ENCODE measurements at places on chromosomes 7 and 10.

DNA sequence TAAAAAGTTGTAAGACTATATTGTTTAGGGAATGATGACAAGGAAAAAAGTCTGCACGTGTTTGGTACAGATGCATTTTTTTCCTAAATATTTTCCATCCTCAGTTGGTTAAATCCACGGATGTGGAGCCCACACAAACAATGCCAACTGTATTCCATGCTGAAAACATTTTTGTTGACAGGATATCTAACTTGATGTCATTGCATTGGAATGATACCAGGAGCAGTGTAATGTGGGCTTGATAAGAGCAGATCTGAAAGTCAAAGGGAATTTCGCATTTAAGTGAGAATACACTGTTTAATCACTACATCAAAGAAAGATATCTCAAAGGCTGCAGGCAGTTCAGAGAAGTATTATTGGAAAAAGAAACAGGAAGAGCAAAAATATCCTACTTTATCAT, 49.5 kb upstream of the TMEM140 start:
- H3K36me3 ChIP-seq: no peaks in the 10 kb centered on the region
- DNase-seq: no peak
- no peak overlapping the region for H3K4me3 ChIP-seq
- H3K27me3 ChIP-seq: no peaks in the 10 kb centered on the region

DNA sequence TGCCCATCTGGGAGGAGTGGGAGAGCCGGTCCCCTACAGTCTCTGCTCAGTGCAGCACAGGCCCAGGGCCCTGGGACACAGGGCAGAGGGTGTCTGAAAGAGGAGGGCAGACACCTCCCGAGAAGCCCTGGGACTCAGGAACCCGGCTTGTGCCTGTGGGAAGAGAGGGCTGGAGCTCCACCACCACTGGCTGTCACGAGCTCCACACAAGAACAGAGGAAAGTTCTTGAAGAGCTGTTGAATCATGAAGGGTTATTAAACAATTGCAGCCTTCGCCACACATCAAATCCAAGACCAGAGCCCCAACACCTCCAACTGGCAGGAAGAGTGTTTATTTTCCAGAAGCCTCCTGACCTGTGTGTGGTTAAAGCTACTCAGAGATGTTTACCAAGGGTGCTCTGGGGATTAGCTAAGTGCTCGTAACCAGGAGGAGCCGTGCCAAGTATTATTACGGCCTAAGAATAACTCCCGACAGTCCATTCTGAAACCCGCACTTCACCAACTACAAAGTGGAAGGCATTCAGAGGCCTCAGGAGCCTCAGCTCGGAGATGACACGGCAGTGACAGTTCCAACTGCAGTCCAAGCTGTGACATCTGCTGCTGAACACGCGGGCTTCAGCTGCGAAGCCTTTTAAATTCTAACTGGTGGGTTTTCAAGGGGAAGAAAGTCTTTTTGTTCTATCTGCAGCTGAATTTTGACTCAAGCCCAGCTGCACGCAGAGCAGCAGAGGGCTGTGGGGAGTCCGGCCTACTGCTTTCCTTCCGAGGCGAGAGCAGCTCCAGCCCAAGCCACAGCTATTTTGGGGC, 75.1 kb downstream of the MAD1L1 start:
- H3K27me3 ChIP-seq: no peaks in the 10 kb centered on the region
- H3K36me3 ChIP-seq: no peaks in the 10 kb centered on the region
- DNase-seq: peak; percentile 50
- H3K4me3 ChIP-seq: no peak overlapping the region
- no peaks in the 10 kb centered on the region for H3K4me1 ChIP-seq

DNA sequence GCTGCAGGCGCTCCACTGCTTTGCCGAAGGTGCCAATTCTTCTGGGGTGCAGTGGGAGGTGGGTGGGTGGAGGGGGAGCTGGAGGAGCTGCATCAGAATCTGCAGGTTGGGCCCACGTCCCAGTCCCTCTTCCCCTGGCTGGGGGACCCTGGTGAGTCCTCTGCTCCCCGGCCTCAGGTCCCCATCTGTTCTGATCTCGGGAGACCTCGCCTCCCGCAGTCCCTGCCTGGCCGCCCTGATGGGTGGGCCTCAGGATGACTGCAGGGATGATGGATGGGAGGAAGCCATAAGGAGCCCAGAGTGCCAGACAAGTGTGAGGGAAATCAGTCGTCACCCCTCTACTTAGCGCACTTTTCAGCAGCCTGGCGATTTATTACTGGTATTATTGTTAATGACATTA, 89.3 kb upstream of the PCBD1 start:
- no peak overlapping the region for H3K27ac ChIP-seq
- no peaks in the 10 kb centered on the region for H3K4me1 ChIP-seq
- no peak for DNase-seq
- no peaks in the 10 kb centered on the region for H3K36me3 ChIP-seq
- H3K27me3 ChIP-seq: no peaks in the 10 kb centered on the region

DNA sequence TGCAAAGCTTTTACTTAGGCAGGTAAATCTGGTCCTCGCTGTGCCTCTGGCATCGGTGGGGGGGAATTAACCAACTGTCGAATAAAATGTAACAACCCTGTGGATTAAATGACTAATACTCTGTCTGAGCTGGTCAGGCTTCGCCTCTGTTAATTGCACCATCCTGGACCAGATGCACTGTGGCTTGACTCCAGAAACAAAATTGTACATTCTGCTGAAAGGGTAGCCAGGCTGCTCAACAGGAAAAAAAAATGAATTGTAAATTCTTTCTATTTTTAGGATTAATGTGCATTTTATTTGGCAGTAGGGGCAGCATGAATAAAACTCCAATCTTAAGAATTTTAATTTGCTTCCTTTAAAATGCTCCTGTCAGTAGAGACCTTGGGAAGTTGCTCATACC, 389.4 kb downstream of the SORCS1 start:
- H3K36me3 ChIP-seq: no peaks in the 10 kb centered on the region
- no peaks in the 10 kb centered on the region for H3K4me1 ChIP-seq
- DNase-seq: no peak
- H3K27ac ChIP-seq: no peak overlapping the region

- H3K27ac ChIP-seq: no peak overlapping the region
- DNase-seq: no peak
- no peaks in the 10 kb centered on the region for H3K27me3 ChIP-seq
- no peaks in the 10 kb centered on the region for H3K36me3 ChIP-seq
- H3K4me1 ChIP-seq: no peaks in the 10 kb centered on the region
Observed at GRCh38 chr10:11511321-11511720, 100.1 kb downstream of the USP6NL start.

GRCh38 chr7:158655931-158656441, 48.6 kb downstream of the NCAPG2 start:
- no peaks in the 10 kb centered on the region for H3K36me3 ChIP-seq
- H3K4me1 ChIP-seq: no peaks in the 10 kb centered on the region
- no peak overlapping the region for H3K27ac ChIP-seq
- H3K4me3 ChIP-seq: no peak overlapping the region
- H3K27me3 ChIP-seq: no peaks in the 10 kb centered on the region

DNA sequence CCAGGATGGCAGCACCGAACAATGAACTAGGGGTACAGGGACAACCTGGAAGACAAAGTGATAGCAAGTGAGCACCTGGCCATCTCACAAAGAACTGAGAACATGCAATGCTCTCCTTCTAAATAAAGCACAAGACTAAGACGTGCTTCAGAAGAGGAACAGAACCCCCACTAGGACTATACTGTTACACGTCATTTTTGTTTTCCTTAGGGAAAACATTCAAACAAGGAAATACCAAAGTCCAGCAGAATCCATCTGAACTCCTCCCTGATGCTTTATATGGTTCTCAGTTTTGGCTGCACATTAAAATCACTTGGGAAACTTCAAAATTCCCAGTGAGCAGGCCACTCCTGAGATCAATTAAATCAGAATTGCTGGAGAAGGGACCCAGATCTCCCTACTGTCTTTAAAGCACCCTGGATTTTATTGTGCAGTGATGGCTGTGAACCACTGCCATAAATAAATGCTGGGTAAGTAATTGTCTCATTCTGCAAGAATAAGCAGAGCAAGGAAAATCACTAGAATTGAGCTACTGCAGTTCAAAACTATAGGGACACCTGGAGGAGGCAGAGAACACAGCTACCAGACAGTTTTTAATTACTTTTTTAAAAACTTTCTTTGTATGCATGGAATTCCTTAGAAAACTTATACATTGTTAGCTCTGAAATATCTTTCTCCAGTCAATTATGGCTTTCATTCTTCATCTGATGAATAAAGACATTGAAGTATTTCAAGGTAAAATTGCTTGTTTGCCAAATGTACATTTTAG, 866.5 kb upstream of the GHITM start:
- H3K4me3 ChIP-seq: no peak overlapping the region
- no peak for DNase-seq
- H3K36me3 ChIP-seq: no peaks in the 10 kb centered on the region
- H3K27ac ChIP-seq: no peak overlapping the region
- no peaks in the 10 kb centered on the region for H3K4me1 ChIP-seq

- DNase-seq: peak; percentile 42
- H3K27me3 ChIP-seq: no peaks in the 10 kb centered on the region
- H3K4me1 ChIP-seq: peaks cover 7% of the 10 kb centered on the region
- no peaks in the 10 kb centered on the region for H3K36me3 ChIP-seq
- peak overlapping the region; percentile 80 for H3K27ac ChIP-seq
Observed at GRCh38 chr7:148987751-148988512, 40.4 kb downstream of the PDIA4 start.

GRCh38 chr7:95046494-95047240, 139.3 kb downstream of the PPP1R9A start:
- no peaks in the 10 kb centered on the region for H3K27me3 ChIP-seq
- H3K4me3 ChIP-seq: no peak overlapping the region
- H3K4me1 ChIP-seq: no peaks in the 10 kb centered on the region
- no peak overlapping the region for H3K27ac ChIP-seq
- DNase-seq: no peak
- H3K36me3 ChIP-seq: no peaks in the 10 kb centered on the region

DNA sequence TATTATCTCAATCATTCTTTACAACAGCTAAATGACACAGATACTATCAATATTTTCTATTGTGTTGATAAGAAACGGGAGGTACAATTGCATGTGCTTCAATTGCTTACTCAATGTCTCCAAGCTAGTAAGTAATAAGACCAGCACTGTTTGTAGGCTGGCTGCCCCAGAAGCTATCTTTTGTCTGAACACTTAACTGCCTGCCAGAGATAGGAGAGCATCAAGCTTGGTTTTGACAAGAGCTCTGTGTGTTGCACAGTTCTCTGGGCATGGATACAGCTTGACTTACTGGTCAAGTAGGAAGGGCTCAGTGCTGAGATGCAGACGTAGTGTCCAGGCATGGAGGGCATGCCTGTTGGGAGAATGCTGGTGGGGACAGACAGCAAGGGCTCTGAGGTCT, 26.3 kb upstream of the CAPZA2 start:
- H3K4me1 ChIP-seq: no peaks in the 10 kb centered on the region
- no peaks in the 10 kb centered on the region for H3K36me3 ChIP-seq
- H3K27ac ChIP-seq: no peak overlapping the region

- DNase-seq: peak; percentile 95
- peaks cover 5% of the 10 kb centered on the region for H3K4me1 ChIP-seq
- no peaks in the 10 kb centered on the region for H3K36me3 ChIP-seq
- peak within 1 kb of the TSS; percentile 90 for H3K27ac ChIP-seq
- peaks cover 15% of the 10 kb centered on the region for H3K27me3 ChIP-seq
Observed at GRCh38 chr10:75401569-75402485, at the start of gene ZNF503. ZNF503 (minus strand) TSS chr10:75401764; CDS start chr10:75401419, 345 bp downstream.

- peak; percentile 41 for DNase-seq
- no peaks in the 10 kb centered on the region for H3K27me3 ChIP-seq
- peaks cover 7% of the 10 kb centered on the region for H3K4me1 ChIP-seq
- H3K27ac ChIP-seq: peak overlapping the region; percentile 65
Observed at GRCh38 chr7:25260862-25261494, 32.7 kb upstream of the NPVF start.

- no peaks in the 10 kb centered on the region for H3K4me1 ChIP-seq
- peak; percentile 12 for DNase-seq
- no peaks in the 10 kb centered on the region for H3K36me3 ChIP-seq
- no peak overlapping the region for H3K27ac ChIP-seq
Observed at GRCh38 chr10:42992957-42993390, 83.9 kb upstream of the RET start.

GRCh38 chr7:52006674-52007073, 690.1 kb upstream of the COBL start:
- no peak overlapping the region for H3K4me3 ChIP-seq
- H3K4me1 ChIP-seq: no peaks in the 10 kb centered on the region
- DNase-seq: no peak
- H3K36me3 ChIP-seq: no peaks in the 10 kb centered on the region
- H3K27ac ChIP-seq: no peak overlapping the region

DNA sequence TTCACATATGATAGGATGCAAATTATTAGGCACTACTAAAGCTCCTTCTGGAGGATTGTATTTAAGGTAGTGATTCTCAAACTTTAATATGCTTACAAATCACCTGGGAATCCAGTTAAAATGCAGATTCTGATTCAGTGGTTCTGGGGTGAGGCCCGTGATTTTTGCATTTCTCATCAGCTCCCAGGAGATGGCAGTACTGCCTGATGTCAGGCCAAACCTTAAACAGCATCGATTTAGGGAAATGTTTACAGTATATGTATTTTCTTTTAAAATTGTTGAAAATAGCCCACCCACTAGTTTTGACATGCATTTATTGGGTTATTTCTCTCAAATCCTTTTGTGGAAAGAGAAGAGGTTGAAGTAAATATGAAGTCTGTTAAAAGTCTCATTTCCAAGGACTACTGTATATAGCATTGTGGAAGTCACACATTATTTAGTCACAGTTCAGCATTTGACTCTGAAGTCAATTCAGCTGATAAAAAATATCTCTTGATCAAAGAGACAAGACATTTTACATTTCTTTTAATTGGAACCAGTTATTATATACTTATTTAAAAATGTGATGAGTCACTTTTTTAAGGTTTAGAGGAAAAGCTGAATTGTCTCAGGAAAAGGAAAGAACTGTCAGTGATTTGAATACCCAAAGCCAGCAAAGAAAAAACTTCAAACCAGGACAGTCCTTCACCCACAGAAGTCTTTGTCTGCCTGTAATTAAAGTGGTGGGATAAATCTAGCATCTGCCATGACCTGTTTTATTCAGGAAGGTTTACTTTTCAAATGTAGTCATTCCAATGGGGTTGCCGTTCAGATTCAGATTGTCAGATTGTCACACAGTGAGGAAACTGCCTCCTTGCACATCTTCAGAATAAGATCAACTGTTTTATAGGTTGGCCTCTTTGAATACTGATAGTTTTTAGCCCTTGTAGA, 21.1 kb upstream of the HBP1 start:
- no peaks in the 10 kb centered on the region for H3K27me3 ChIP-seq
- no peaks in the 10 kb centered on the region for H3K36me3 ChIP-seq
- no peak overlapping the region for H3K4me3 ChIP-seq
- H3K27ac ChIP-seq: no peak overlapping the region
- DNase-seq: no peak

GRCh38 chr10:17673471-17674061, 29.6 kb downstream of the STAM start:
- H3K27ac ChIP-seq: no peak overlapping the region
- no peak overlapping the region for H3K4me3 ChIP-seq

DNA sequence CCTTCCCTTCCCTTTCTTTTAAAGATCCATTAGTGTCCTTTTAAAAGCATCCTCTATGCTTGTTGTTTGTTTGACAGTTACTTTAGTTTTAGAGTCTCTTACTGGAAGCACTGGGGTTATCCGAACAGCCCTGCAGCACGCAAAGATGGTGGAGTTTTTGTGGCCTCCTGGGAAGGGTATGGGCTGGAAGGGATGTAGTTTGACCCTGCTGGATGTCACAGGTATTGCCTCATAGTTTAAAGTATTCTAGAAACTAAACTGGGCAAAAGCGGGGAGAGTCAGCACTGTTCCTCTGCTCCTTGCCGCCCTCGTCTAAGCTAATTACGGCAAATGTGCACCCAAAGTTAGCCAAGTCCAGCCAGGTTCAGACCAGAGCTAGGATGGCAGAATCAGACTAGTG, 35.8 kb upstream of the GNAI1 start:
- no peaks in the 10 kb centered on the region for H3K27me3 ChIP-seq
- no peaks in the 10 kb centered on the region for H3K4me1 ChIP-seq
- no peaks in the 10 kb centered on the region for H3K36me3 ChIP-seq
- no peak overlapping the region for H3K27ac ChIP-seq
